CD4-positive, alpha-beta T cell treated with Interleukin-17A for 1 hour (primary cell): ENCODE measurements at places on chromosomes 5 and 9.

DNA sequence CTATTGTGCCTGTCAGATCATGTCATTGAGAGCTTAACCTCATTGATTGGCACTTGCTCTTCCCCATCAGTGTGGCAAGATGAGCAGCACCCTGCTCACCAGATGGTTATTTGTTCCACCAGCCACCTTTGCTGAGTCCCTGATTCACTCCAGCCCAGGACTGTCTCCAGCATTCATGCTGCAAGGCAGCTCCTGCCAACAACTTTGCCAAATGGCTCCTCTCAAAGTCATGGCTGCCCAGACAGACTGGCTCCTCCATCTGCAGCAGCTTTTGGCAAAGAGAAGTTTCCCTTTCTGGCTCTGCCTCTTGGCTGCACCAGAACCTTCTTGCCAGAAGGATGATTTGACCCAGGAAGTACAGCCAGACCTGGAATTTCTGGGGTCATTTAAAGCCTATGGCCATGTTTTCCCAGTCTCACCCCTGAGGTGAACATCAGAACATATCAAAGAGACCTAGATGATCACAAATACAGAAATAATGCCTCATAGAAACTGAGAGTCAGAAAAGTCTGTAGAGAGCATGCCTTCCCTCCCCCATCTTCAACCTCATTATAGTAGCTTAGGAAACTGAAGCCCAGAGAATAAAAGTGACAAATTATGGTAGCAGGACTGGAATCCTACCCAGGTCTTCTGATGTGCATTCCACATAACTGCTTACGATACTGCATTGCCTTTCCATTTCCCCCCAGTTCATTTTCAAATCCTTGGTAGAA lies 10.4 kb downstream of the PPP2R2B start:
- no peak for DNase-seq

- no peak for DNase-seq
These were observed 267.6 kb upstream of the DMRT1 start for GRCh38 chr9:573691-574410.

- DNase-seq, result no peak
These were observed 46.6 kb upstream of the COL5A1 start for GRCh38 chr9:134595014-134595413.

DNA sequence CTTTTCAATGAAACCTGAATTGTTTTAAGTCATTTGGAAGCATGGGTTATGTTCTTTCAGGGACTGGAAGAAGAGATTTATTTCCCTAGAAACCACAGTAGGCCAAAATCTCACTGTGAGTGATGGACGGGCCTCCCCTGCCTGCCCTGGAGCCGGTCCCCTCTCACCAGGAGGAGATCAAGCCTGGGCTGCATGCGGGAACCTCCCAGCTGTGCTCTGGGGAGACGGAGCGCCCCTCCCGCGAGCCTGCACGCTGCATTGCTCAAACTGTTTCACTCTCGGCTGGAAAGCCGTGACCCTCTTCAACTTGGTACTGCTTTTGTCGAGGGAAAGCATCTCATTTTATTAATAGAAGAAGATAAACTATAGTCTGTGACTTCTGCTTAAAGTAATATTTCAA lies 85.4 kb downstream of the IRX2 start:
- DNase-seq, result no peak

- DNase-seq, result no peak
These were observed 148.2 kb upstream of the LRRTM2 start for GRCh38 chr5:139023286-139023685.

- no peak for DNase-seq
These were observed 505.6 kb downstream of the MAN2A1 start for GRCh38 chr5:110195288-110195687.

- peak; percentile 21 for DNase-seq
These were observed 82.7 kb upstream of the IL7R start for GRCh38 chr5:35773967-35774366.

DNA sequence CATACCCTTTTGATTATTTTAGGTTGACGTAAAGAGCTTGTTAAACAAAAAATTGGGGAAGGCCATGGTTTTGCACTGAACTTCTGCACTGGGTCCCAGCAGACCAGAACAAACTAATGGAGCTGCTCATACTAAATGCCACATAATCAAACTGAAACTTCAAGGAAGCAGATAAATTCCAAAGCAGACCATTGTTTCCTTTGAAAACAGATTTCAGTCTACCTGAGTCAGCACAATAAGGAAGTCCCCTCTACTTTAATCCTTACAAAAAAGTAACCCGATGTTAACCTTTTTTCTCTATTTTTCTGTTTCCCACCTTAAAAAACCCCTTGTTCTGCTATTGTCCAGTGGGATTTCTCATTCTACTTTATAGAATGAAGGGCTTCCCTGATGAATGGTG lies 39.2 kb downstream of the WDR36 start:
- no peak for DNase-seq

DNA sequence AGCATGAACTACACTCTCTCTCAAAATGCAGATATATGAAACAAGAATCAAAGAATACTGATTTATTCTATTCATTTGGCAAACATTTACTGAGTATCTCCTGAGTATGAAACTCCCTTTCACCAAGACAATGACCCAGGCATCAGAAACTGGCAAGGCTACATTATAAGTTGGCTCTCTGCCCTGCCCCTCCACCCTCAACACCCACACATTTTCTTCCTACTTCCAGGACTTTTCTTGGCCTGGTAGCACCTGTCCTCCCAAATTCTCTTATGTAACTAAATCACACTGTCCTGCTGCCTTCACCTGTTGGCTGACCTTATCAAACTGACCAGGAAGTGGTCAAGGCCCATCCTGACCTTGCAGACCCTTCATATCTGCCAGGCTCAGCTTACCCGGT lies 3.5 kb downstream of the RASEF start:
- no peak for DNase-seq

DNA sequence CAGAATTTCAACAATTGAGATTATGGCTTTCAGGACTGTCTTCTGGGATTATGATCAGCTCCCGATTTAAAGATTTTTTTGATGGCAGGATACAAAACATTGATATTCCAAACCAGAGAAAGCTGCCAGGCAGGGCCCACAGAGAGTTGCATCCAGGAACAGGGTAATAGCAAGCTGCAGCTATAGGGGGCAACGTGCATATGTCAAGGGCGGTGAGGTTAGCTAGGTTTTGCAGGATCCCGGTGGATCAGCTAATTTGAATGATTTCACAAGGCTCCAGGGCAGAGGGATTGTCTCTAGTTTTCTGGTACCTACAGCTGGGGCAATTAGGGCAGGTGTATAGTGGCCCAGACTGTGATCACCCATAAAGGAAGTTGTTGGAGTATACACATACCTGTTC lies 339.4 kb downstream of the CHSY3 start:
- DNase-seq, result no peak

GRCh38 chr5:116358015-116358523 lies 216.6 kb downstream of the SEMA6A start:
- no peak for DNase-seq

DNA sequence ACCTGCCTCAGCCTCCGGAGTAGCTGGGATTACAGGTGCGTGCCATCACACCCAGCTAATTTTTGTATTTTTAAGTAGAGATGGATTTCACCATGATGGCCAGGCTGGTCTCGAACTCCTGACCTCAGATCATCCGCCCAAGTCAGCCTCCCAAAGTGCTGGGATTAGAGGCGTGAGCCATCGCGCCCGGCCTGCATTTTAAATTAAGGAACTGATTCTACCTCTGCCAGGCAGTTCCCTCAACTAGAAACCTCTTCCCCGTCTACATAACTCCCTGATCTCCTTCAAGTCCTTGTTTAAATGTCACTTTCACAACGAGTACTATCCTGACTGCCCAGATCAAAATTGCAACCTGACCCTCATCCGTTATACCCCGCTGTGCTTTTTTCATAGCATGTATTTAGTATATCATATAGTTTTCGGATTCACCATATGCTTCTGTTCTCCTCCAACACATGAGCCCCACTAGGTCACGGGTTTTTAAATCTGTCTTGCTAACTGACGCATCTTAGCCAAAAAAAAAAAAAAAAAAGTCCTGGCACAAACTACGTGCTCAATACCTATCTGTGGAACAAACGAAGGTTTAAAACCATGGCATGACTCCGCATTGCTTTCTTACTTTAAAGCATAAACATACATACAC lies 858 bp upstream of the SOWAHA start:
- no peak for DNase-seq

DNA sequence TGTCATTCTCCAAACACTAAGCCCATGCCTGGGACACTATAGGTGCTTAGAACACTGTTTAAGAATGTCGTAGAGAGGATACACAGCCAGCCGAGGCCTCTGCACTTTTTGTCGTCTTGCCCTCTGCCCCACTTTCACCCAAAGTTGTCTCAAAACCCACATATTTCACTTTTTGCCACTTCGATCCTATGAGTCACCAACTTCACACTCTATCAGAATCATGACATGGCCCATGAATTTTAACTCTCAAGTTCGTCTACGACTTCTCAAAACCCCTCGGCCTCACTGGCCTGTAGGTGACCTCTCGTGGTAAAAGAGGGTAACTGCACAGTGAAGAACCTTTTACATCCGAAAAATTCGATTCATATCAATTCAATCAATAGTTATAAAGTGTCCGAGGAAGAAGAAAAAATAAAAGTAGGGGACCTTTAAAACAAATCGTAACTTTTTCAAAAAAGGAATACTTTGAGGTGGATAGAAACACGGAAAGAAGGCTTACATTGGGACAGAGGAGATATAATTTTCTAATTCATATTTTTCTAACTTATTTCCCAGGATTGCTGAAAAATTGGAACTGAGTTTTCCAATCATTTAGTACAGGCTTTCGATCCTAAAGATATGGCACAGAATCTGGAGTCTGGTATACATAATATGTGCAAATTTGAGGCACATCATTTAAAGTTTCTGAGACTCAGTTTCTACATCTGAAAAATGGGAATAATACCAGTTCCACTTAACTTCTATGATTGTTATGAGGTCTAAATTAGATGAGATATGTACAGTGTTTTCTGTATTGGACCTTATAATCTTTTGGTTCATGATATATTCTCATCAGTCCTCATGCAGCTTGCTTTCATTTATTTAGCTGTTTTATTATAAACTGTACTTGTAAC lies 122.6 kb downstream of the APBA1 start:
- peak; percentile 53 for DNase-seq

- no peak for DNase-seq
These were observed 10.4 kb downstream of the CCDC127 start for GRCh38 chr5:207599-207998.

DNA sequence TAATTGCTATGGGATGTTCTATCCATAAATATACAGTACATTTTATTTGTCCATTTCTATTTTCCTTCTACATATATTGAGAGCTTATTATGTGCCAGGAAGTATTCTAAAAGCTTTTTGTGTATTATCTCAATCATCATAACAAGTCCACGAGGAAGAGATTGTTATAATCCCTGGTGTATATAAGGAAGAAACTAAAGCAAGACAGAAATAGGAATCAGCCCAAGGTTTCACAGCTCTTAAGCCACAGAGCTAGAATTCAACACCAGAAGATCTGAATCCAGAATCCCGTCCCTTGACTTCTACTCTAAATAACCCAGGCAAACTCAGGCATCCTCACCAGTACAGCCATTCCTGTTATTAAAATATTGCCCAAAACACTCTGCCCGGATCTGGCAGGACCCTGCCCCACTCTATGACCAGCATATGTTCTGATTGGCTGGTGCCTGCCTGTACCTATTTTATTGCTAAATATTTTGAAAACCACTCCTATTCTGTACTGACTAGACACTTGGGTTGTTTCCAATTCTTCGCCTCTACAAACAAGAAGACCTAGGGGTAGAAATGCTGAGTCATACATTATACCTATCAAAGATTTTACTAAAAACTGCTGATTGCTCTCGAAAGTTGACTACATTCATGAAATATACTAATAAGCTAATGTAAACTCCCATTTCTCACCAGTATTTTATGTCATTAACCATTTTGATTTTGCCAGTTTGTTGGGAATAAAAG lies 297.4 kb downstream of the ENC1 start:
- DNase-seq, result no peak

- DNase-seq, result no peak
These were observed 735.3 kb upstream of the ZNF608 start for GRCh38 chr5:125481506-125482465.

DNA sequence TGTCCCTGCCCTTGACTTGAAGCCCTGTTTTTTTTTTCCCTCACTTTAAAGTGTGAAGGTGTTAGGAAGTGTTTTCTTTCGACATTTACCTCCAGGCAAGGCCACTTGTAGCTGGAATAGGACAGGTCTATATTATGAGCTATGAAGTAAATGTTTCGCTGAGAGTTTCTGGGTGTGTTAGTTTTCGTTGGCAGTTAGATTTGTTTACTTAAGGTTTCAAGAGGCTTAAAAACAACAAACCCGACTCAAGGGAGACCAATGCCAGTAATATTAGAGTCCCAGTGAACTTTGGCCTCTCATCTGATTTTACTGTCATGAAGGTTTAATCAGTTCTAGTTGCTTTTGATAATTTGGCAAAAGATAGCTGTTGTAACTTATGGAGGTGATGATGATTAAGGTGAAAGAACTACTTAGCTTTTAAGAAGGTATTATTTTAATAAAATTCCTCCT lies 25.2 kb downstream of the OCLN start:
- no peak for DNase-seq

DNA sequence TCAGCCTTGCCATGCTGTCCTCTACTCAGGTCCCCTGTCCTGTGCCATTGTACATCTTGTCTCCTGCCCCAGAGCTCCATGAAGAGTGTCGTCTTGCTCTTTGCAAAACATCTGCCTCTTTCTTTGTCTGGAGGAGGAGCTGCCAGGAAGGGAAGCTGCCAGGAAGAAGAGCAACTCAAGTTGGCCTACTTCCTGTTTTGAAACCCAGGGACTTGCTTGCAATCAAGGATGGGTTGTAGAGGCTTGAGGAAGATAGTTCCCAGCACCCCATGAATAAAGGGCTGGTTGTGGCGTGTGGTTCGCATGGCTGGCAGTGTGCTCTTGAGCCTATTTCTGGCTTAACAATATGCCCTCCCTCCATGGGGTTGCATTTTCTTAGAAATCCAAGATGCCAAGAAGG lies 53.0 kb upstream of the CPEB4 start:
- no peak for DNase-seq

DNA sequence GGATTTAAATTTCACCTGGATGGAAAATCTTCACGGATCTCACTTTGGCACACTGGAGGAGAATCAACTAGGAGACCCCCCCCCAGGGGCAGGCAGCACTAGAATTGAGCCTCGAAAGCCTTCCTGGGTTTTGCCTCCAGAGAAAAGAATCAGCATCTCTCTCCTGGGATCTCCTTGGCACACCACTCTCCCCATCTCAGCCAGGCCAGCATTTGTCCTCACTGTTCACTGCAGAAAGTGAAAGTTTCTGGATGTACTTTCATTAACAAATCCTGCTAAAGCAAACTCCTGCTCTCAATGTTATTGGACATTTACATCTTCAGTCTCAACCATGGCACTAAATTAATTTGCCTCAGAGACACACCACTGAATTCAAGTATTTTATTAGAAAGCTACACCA lies 312.2 kb downstream of the SLIT3 start:
- DNase-seq, result no peak

- no peak for DNase-seq
These were observed 1.5 kb downstream of the STXBP1 start for GRCh38 chr9:127613583-127613954.

- DNase-seq, result no peak
These were observed 11.5 kb downstream of the GPR150 start for GRCh38 chr5:95631255-95631958.

- DNase-seq, result no peak
These were observed 39.7 kb upstream of the SPRY4 start for GRCh38 chr5:142364251-142365145.

GRCh38 chr9:137046088-137046787 lies at the start of gene NPDC1:
Gene NPDC1, minus strand, starts transcription at chr9:137046177. Its CDS starts 188 bp downstream, at chr9:137045989.
- peak; percentile 85 for DNase-seq
